ENCODE measurements at places on chromosomes 3 and 15.

DNA sequence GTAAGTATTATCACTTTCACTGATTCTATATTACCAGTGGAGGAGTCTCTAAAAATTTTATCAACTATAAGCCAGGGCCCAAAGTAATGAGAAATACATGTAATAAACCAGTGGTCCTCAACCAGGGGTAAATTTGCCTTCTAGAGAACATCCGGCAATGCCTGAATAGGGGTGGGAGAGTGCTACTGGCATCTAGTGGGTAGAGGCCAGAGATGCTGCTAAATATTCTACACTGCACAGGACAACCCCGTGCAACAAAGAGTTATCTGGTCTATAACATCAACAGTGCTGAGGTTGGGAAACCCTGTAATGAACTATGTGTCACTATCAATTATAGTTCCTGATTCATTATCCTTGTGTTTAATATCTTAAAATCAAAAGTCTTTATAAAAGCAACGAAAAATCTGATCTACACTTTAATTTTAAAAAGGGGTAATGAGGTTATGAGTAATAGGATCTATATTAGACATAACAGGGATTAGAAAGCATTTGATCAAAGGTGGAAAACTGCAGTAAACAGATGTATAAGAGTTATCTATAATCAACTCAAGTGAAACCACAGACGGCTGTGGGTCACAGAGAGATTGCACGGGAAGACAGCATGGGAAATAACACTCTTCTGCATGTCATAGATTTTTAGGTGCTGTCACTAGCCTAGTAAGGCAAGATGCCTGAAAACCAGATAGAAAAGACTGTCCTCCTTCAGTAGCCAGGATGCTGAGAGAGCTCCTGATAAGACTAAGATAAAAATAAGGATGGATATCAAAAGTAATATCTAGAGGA, 2.0 kb downstream of the LYSMD2 start:
- no peak for DNase-seq

DNA sequence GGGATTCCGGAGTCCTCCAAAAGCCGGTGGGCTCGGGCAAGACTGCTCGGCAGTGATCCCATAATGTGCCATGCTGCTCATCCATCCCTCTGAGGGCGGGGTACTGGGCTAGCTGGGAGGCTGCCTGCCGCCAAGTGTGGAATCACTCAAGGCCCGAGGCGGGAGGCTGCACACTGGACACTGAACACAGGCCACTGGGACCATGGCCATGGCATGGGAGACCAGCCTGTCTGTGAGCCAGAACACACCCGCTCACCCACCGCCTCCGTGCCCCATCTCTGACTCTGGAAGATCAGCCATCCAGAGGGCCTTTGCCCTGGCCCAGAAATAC, 1.4 kb downstream of the C3orf22 start:
- no peak for DNase-seq

- no peak for DNase-seq
Measured at GRCh38 chr3:114420072-114420471, 126.2 kb downstream of the TIGIT start.

- DNase-seq, result no peak
Measured at GRCh38 chr3:185732782-185733181, 92.1 kb downstream of the IGF2BP2 start.

DNA sequence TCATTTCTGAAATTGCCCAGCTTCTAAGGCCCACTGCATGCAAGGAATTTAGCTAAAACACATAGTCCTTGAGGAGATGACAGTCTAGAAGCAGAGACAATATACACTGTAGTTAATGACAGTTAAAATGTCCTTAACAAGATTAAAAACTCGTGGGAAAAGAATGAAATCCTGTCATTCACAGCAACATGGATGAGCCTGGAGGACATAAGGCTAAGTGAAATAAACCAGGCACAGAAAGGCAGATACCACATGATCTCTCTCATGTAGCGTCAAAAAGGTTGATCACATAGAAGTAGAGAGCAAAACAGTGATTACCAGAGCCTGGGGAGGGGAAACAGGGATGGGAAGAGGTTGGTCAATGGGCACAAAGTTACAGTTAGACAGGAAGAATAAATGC, 36.3 kb upstream of the GOLGA8J start:
- no peak for DNase-seq

Measured in iPS DF 19.7 (cell line).